ENCODE measurements at places on chromosomes 1 and 21. TPM values are rescaled to one million over a fixed set of nuclear protein-coding genes. Genes with fewer than 3 reads are reported as not detected.

KCNT2 gene
- 4.1 TPM for total RNA-seq

RSRP1 gene
- 109 TPM for total RNA-seq

LCE2C gene
- not detected for total RNA-seq

ALG14 gene
- 5.5 TPM for total RNA-seq

PRDM16 gene
- total RNA-seq = 23.6 TPM

TMEM240 gene
- 3.1 TPM for total RNA-seq

OR11L1 gene
- total RNA-seq = not detected

ADCY10 gene
- 0.39 TPM for total RNA-seq

CYYR1 gene
- total RNA-seq = 5.2 TPM

DNA sequence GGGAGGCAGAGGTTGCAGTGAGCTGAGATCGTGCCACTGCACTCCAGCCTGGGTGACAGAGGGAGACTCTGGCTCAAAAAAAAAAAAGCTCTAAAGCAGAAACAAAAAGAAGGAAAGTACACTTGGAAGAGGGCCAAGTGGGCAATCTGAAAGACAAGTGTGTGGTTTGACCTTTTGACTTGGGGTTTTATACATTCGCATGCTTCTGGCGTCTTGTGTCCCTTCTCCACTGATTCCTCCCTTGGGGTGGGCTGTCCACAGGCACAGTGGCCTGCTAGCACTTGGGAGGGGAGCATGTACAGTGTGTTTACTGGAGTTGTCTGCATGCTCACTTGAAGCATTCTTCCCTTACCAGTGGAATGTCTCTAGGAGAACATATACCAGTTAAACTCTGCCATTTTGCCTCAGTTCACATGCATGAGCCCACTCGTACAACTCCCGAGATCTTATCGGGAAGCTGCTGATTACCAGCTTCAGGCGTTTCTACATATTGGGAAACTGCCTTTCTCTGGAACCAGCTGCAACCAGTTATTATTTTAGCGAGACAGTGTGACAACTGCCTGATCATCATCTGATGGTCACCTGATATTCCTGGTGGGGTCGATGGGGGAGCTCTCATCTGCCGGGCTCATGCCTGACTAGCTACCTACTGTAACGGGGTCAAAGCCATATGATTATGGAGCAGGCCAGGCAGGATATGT is 113.5 kb upstream of the ZNF678 start:
- H3K36me3 ChIP-seq = no peaks in the 10 kb centered on the region
- H3K4me3 ChIP-seq = no peak overlapping the region
- H3K4me1 ChIP-seq = peaks cover 7% of the 10 kb centered on the region
- H3K27me3 ChIP-seq = peaks cover 14% of the 10 kb centered on the region
- no peak for DNase-seq
- H3K27ac ChIP-seq = no peak overlapping the region

GRCh38 chr1:186374303-186375151 is 526 bp downstream of the TPR start:
- H3K27me3 ChIP-seq = no peaks in the 10 kb centered on the region
- H3K4me1 ChIP-seq = peaks cover 11% of the 10 kb centered on the region
- peak overlapping the region; percentile 100 for H3K4me3 ChIP-seq
- peak overlapping the region; percentile 100 for H3K27ac ChIP-seq
- peaks cover 20% of the 10 kb centered on the region for H3K36me3 ChIP-seq

DNA sequence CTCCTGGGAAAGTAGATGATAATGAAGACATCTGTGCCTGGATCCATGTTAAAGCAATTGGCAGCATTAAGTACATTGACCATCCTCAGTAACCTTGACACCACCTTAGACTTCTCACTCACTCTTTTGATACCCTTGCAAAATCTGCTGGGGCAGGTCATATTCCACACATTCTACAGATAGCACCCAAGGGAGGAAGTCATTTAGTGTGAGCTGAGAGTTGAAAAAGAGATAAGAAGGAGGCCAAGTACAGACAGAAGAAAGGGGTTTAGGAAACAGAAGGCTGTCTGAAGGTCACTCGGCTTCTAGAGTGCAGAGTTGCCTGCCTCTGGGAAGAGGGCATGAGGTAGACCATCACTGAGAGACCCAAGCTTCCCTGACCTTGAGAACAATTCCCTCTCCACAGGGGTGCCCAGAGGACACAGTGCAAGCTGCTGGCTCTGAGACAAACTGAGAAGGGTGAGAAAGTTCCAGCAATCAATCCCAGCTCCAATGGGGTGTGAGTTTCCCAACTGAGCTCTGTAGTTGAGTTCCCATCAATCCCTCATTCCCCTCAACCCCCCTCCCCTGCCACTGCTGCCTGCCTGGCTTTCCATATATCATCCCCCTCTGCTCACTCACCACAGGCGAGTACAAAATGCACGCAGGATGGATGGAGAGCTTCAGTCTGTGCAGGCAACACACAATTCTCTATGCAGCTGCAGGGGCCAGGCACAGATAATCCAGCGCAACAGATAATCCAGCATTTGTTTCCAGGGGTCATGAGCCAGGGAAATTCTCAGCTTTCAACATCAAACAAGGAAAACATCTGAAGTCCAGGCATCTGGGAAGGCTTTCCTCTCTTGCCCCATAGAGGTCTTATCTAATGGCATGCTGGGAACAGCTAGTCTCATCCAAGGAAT is 7.4 kb upstream of the MOB3C start:
- H3K4me1 ChIP-seq = peaks cover 16% of the 10 kb centered on the region
- H3K27ac ChIP-seq = no peak overlapping the region
- peaks cover 4% of the 10 kb centered on the region for H3K36me3 ChIP-seq

DNA sequence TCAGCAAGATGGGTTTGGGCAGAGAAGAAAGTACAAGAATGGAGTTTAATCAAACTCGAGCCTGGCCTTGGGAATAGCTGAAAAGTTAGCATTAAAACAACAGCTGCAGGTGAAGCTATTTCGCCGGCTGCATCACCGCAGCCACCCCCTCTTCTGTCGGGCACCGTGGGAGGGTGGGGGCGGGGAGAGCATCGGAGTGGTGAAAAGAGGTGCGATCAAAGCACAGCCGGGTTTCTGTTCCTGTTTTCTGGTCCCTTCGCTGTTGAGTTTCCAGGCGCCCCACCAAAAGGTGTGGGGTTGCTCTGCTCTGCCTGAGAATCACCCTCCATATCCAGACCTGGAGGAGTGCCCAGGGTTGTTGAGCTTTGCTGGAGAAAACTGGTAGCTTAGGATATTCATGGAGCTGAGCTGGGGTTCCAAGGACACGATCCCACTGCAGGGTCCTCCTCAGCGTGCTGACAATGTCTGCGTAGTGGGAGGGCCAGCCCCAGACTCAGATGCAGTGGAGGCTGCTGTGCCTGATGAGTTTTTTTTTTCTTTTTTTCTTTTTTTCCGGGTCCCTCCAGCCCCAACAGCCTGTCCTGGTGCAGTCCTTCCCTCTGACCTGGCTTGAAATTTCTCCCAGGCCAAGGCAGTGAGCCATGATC is 127.5 kb upstream of the C1orf174 start:
- no peak overlapping the region for H3K27ac ChIP-seq
- no peaks in the 10 kb centered on the region for H3K36me3 ChIP-seq
- H3K27me3 ChIP-seq = peaks cover 48% of the 10 kb centered on the region
- peak; percentile 44 for DNase-seq

- peaks cover 59% of the 10 kb centered on the region for H3K27me3 ChIP-seq
- peak within 1 kb of the TSS; percentile 72 for H3K27ac ChIP-seq
- H3K36me3 ChIP-seq = no peaks in the 10 kb centered on the region
- peaks cover 15% of the 10 kb centered on the region for H3K4me1 ChIP-seq
These were observed at the start of gene CDA for GRCh38 chr1:20588634-20589225. Gene CDA, plus strand, starts transcription at chr1:20589097. Its CDS starts 33 bp downstream, at chr1:20589130.

DNA sequence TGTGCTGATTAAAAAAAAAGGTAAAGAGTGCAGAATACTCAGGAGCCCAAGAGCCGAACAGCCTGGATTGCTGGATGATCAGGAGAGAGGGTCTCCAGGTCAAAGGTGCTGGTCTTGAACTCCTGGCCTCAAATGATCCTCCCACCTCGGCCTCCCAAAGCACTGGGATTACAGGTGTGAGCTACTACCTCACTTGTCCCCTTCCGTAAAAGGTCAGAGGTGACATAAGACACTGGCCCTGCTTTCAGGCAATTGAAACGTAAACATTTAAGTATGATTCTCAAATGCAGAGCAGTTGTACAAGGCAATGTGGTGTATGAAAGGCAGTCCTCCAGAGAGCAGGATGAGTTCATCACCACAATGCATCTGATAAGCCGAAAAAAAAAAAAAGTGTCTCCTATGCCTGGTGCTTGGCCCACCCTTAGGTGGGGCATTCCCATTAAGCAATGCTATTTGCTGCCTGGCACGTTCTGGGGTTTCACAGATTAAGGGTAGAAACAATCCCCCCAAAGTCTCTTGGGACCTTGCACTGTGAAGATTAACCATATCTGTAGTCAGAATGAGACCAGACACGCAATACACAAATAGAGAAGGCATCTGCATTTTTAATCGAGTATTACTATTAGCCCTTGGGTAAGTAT is 47.7 kb downstream of the PARP1 start:
- no peaks in the 10 kb centered on the region for H3K4me1 ChIP-seq
- peaks cover 36% of the 10 kb centered on the region for H3K36me3 ChIP-seq
- H3K27me3 ChIP-seq = no peaks in the 10 kb centered on the region

DNA sequence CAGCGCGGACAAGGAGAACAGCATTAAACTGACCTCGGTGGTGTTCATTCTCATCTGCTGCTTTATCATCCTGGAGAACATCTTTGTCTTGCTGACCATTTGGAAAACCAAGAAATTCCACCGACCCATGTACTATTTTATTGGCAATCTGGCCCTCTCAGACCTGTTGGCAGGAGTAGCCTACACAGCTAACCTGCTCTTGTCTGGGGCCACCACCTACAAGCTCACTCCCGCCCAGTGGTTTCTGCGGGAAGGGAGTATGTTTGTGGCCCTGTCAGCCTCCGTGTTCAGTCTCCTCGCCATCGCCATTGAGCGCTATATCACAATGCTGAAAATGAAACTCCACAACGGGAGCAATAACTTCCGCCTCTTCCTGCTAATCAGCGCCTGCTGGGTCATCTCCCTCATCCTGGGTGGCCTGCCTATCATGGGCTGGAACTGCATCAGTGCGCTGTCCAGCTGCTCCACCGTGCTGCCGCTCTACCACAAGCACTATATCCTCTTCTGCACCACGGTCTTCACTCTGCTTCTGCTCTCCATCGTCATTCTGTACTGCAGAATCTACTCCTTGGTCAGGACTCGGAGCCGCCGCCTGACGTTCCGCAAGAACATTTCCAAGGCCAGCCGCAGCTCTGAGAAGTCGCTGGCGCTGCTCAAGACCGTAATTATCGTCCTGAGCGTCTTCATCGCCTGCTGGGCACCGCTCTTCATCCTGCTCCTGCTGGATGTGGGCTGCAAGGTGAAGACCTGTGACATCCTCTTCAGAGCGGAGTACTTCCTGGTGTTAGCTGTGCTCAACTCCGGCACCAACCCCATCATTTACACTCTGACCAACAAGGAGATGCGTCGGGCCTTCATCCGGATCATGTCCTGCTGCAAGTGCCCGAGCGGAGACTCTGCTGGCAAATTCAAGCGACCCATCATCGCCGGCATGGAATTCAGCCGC is 2.5 kb downstream of the S1PR1 start:
- H3K27me3 ChIP-seq = peaks cover 52% of the 10 kb centered on the region
- peak overlapping the region; percentile 17 for H3K4me3 ChIP-seq
- peaks cover 20% of the 10 kb centered on the region for H3K4me1 ChIP-seq
- no peak for DNase-seq
- H3K36me3 ChIP-seq = peaks cover 4% of the 10 kb centered on the region

DNA sequence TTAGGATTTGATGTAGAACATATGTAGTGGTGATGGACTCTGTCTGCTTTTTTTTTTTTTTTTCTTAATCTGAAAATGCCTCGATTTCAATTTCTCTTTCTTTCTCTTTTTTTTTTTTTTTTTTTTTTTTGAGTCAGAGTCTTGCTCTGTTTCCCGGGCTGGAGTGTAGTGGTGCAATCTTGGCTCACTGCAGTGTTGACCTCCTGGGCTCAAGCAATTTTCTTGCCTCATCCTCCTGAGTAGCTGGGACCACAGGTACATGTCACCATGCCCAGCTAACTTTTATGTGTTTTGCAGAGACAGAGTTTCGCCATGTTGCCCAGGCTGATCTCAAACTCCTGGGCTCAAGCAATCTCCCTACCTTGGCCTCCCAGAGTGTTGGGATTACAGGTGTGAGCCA is 17.4 kb downstream of the MAST2 start:
- H3K36me3 ChIP-seq = peaks cover 24% of the 10 kb centered on the region
- H3K4me1 ChIP-seq = no peaks in the 10 kb centered on the region
- no peaks in the 10 kb centered on the region for H3K27me3 ChIP-seq
- no peak overlapping the region for H3K27ac ChIP-seq
- no peak for DNase-seq

DNA sequence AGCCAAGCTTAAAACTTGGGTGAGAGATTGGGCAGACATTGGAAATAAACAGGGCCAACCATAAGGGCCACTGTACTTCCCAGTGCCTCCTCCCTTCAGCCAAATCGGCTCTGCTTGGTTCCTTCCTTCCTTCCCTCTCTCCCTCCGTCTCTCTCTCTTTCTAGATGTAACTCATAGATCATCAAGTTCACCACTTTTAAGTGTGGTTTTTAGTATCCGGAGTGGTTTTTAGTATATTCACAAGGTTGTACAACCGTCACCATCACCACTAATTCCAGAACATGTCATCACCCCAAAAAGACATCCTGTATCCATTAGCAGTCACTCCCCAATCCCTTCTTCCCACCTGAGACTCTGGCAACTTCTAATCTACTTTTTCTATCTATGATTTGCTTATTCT is 51.0 kb downstream of the MYSM1 start:
- H3K27ac ChIP-seq = no peak overlapping the region
- peaks cover 27% of the 10 kb centered on the region for H3K4me1 ChIP-seq

- no peaks in the 10 kb centered on the region for H3K36me3 ChIP-seq
- H3K27me3 ChIP-seq = peaks cover 8% of the 10 kb centered on the region
- H3K27ac ChIP-seq = no peak overlapping the region
- H3K4me3 ChIP-seq = no peak overlapping the region
- DNase-seq = no peak
- peaks cover 4% of the 10 kb centered on the region for H3K4me1 ChIP-seq
These were observed 123.9 kb upstream of the DUSP10 start for GRCh38 chr1:221865808-221866207.

DNA sequence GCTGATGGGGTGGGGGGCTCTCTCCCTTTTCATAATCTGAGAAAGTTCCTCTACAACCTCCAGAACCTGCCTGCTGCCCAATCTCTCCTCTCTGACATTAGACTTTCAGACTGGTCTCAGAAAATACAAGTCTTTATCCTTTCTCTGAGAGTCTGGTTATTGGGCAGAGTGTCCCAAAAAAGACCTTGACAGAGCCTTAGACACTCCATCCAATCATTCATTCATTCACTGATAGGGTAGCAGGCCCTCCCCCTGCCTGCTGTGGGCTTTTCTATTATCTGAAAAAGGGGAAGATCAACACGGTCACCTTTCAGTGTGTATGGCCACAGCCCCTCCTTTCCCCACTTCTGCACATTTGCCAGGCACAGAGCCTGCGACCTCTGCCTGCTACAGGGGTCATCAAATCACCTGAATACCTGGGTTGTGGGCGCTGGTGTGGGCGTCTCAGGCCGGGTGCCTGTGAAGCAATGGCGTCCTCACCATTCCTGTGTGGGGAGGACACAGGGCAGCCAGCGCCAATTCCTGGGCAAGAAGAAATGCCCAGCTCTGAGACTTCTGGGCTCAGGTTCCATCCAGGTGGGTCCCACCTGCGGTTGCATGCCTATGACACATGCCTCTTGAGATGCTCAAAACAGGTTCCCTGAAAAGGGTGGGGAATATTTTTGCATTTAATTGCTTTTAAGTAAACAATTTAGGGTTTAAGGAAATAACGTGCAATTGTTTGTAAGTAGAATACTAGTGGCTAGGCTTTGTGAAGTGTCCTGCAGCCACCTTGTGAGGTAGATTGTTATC is 52.8 kb downstream of the ELK4 start:
- H3K36me3 ChIP-seq = no peaks in the 10 kb centered on the region
- peaks cover 38% of the 10 kb centered on the region for H3K27me3 ChIP-seq
- H3K4me1 ChIP-seq = peaks cover 17% of the 10 kb centered on the region
- no peak overlapping the region for H3K4me3 ChIP-seq
- H3K27ac ChIP-seq = no peak overlapping the region

Data from type B pancreatic cell (in vitro differentiated cells).